ENCODE measurements at places on chromosomes 12 and 14. TPM values are rescaled to one million over a fixed set of nuclear protein-coding genes. Genes with fewer than 3 reads are reported as not detected.

- DNase-seq = no peak
These were observed 260.3 kb downstream of the BCAT1 start for GRCh38 chr12:24688601-24689000.

DNA sequence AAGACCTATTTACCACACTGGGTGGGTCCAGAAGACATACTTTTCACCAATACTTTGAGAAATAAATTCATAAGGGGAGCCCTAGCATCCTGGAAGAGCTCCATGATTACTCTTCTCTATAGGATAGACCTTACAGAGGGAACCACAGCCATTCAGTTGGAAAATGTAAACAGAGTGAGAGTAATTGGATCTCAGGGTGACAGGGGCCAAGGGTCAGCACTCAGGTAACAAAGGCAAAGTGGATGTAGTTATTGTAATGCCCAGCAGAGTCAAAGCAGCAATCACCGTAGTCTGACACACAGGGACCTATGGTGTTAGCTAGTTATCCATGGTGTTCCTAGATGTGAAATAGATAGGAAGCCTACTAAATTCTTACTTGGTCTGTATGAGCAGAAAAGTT lies 10.8 kb upstream of the GTF2A1 start:
- DNase-seq = no peak

Gene HSP90AA1
- 252 TPM for total RNA-seq

- DNase-seq = peak; percentile 81
These were observed 841 bp downstream of the CALM1 start for GRCh38 chr14:90397425-90398314.

Gene DPF3
- total RNA-seq = 1.6 TPM

Gene ANKRD33
- total RNA-seq = not detected

Gene KERA
- not detected for total RNA-seq

DNA sequence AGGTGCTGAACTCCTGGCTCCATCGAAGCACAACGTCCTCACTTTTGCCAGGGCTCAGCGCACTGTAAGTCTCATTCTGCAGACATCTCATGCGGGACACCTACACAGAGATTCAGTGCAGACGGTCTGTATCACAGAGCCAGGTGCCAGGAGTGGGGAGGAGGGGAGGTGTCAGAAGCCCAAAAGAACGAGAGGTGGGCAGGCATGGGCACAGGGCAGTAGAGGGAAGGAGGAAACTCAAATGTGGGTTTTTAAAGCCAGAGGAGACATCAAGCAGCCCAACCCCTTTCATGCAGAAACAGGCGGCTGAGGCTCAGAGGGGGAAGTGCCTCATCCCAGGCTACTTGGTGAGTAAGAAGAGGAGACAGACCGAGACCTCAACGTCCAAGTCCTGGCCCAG lies 2.5 kb upstream of the LPAR5 start:
- no peak for DNase-seq

- DNase-seq = no peak
These were observed 13.8 kb upstream of the TMPRSS12 start for GRCh38 chr12:50828886-50829285.

Gene CELA1
- total RNA-seq = not detected

DNA sequence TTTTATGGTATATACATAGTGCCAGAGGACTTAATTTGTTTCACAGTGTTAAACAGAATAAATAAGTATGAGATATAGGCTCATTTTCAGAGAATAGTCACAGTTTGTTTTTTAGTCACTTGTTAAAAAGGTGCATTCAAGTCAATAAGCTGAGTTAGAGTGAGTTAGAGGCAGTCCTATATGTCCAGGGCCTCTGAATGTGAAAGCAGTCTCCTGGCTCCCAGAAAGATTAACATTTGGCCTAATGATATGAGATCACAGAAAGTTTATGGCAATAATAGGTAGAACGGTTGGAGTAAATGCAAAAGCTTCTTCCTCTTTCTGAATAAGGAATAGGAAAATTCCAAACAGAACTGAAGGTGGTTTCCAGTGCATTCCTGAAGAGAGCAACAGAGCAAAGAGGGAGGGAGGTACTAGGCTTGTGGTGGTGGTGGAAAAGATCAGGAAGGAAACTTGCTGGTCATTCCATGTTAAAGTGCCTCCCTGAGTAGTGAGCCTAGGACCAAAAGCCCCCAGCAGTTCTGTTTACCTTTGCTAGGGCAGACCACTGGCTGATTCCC lies 54.4 kb downstream of the SLC38A4 start:
- no peak for DNase-seq

DNA sequence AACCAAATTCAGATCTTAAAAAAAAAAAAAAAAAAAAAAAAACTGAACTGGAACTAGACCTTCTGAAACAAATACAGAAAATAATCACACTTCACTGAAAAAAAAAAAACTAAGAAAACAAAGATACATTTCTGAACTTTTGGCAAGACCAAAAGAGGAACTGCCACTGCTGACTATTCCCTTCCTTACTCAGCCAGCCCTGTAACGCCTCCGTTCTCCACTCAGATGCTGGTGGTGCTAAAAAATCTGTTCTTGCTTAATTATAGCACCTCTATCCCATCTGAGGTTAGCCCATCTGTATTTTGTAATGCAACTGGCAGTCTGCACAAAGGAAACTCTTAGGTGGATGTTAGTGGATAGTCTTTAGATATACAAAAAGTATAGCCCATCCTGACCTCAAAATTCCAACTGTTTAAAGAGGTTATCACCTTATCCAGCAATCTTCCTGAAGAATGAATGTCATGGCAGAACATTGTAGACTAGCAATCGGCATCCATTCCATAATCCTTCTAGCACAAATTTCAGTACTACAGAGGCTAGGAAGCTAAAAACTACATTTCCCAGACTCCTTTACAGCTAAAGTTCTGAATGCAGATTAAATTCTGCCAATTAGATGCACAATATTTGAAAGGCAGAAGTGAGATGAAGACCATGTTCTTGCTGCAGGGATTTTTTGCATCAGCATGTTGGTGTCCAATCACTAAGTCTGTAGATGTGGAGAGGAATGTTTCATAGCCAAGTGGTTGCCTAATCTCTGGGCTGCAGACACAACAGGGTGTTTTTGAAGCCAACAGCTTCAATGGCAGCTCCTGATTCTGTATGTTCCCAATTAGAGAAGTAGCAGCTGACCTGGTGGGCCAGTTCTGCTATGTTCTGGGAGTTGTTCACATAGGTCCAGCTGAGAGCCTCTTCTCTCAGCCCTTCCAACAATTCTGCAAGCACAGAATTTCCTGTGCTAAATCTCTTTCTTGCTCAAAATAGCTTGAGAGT lies 5.7 kb downstream of the MAP3K9 start:
- no peak for DNase-seq

DNA sequence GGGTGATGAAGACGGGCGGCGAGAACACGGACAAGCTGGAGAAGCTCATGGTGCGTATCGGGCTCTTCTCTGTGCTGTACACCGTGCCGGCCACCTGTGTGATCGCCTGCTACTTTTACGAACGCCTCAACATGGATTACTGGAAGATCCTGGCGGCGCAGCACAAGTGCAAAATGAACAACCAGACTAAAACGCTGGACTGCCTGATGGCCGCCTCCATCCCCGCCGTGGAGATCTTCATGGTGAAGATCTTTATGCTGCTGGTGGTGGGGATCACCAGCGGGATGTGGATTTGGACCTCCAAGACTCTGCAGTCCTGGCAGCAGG lies 1.9 kb downstream of the FZD10 start:
- no peak for DNase-seq

DNA sequence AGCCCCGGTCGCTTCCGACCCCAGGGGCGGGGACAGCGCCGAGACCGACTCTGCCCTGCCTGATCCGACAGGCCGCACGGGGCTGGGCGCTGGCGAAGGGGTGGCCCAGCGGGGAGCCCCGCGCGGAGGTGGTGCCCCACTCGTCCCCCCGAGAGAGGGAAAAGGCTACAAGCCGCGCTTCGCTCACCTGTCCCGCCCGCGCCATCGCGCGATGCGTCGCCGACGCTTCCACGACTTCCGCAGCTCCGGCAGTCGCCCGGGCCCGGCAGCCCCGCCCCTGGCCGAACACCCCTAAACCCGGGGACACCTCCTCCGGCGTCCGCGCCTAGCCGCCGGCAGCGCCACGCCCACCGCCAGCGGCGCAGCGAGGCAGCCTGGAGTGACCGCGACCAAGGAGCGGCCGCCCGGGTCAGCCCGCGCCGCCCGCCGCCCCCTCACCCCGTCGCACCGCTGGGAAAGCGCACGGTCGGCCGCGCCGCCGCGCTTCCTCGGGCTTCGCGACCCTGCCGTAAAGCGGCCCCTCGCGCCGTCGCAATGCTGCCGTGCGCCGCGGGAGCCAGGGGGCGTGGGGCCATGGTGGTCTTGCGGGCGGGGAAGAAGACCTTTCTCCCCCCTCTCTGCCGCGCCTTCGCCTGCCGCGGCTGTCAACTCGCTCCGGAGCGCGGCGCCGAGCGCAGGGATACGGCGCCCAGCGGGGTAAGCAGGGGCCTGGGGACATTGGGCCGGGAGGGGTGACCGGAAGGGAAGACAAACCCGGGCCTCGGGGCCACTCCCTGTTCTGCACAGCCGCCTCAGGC lies at the start of the genes BAG5 and COA8:
Gene BAG5 (minus strand): TSS at position 229 of the 797 bp plus-strand sequence. CDS start 1,493 bp downstream, outside the sequence.
Gene COA8 (plus strand): TSS at position 532 of the 797 bp plus-strand sequence. CDS start 42 bp downstream, at position 574.
- DNase-seq = peak; percentile 88

GRCh38 chr12:87444039-87444438 lies 585.2 kb downstream of the C12orf50 start:
- DNase-seq = no peak

- no peak for DNase-seq
These were observed 41.8 kb upstream of the DCN start for GRCh38 chr12:91224401-91224800.

- no peak for DNase-seq
These were observed 124.2 kb downstream of the DENND5B start for GRCh38 chr12:31466768-31467167.

- no peak for DNase-seq
These were observed 15.7 kb downstream of the NR1H4 start for GRCh38 chr12:100489251-100489820.

DNA sequence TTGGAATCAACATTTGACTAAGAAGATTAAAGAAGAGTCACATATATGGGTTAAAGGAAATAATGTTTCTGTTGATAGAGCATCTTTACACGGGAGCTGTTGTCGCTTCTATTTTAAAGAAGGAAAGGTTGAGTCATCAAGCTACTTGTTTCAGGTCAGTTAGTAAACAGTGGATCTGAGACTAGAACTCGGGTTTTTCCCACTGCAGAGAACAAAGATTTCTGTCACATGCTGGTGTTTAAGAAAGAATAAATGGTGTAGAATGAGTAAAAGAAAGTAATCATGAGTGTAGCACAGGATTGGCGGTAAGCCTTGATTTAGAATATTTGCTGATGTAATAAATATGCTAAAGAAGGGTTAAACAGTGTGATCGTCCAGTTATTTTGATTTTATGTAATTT lies 455.5 kb downstream of the AEBP2 start:
- DNase-seq = no peak

GRCh38 chr12:3230758-3231375 lies 153.7 kb downstream of the TSPAN9 start:
- DNase-seq = no peak

- DNase-seq = no peak
These were observed 129.8 kb upstream of the KRR1 start for GRCh38 chr12:75641031-75641780.

Data from sigmoid colon (tissue), 7 donors.